ENCODE measurements at places on chromosomes 2 and 18. TPM values are rescaled to one million over a fixed set of nuclear protein-coding genes. Genes with fewer than 3 reads are reported as not detected.
A peak's percentile ranks its signal among the peaks of the same experiment; 100 is the strongest.

Gene NEB
- 0.14 TPM for total RNA-seq

Gene CLEC4F
- total RNA-seq = not detected

- no peak for DNase-seq
Observed at GRCh38 chr2:85868822-85869221, 20.0 kb downstream of the ST3GAL5 start.

GRCh38 chr2:210961249-210961648 is 404.9 kb downstream of the CPS1 start:
- DNase-seq = peak; percentile 80

DNA sequence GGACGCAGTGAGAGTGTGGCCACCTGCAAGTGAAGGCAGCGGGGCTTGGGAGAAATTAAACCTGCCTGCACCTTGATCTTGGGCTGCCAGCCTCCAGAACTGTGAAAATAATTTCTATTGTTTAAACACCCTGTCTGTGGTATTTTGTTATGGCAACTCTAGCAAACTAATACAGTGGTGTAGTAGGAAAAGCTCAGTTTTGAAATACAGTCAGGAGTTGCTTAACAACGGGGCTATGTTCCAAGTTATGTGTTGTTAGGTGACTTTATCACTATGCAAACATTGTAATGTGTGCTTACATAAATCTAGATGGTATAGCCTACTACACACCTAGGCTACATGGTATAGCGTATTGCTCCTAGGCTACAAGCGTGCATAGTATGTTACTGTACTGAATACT is 93.4 kb upstream of the FN1 start:
- peak; percentile 89 for DNase-seq

DNA sequence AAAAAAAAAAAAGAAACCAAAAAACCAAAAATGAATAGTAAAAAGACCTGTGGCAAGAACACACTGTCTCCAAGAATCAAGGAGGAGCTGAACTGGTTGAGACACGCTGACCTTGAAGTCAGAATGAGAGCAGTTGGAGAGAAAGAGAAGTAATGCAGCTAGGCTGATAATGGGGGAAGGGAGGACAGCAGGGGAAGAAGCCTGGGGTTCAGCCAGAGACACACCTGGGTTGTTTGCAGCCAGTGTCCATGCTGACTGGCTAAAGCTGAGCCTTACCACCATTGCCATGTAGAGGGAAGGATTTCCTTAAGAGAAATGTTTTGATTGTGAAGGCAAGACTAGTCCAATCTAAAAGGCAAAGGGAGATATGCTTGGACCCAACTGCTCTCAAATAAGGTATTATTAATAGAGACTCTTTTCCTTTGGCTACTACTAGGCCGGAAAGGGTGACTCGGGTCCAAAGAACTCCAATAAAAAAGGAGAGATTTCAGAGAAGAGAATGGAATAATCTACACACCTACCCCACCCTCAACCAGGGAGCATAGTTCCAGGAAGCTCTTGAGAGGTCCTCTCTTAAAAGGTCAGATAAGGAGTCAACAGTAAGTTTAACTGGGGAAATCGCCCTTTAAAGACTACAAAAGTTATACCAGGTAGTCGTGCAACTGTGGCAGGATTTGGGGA is 25.2 kb upstream of the REL start:
- peak; percentile 43 for DNase-seq

DNA sequence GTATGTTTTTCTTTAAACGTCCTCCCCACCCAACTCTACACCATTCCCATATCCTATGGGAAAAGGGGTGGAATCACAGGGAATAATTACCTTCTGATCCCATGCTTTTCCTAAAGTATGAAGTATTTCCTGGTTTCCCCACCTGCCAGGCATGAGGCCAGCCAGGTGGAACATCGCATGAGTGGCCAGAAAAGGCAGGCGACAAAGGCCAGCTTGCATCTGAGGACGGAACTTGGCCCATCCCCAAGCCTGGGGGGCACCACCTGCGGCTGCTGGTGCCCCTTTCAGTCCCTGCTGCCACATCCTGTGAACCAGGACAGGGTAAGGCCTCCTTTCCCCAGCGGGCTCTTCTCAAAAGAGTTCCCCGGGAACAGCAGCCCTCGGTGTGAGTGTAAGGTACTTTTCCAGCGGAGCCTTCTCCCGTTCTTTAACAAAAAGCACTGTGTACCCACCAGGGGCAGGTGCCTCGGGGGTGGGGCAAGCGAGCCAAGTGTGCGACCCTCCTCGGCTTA is 1.2 kb upstream of the ERFE start:
- no peak for DNase-seq

DNA sequence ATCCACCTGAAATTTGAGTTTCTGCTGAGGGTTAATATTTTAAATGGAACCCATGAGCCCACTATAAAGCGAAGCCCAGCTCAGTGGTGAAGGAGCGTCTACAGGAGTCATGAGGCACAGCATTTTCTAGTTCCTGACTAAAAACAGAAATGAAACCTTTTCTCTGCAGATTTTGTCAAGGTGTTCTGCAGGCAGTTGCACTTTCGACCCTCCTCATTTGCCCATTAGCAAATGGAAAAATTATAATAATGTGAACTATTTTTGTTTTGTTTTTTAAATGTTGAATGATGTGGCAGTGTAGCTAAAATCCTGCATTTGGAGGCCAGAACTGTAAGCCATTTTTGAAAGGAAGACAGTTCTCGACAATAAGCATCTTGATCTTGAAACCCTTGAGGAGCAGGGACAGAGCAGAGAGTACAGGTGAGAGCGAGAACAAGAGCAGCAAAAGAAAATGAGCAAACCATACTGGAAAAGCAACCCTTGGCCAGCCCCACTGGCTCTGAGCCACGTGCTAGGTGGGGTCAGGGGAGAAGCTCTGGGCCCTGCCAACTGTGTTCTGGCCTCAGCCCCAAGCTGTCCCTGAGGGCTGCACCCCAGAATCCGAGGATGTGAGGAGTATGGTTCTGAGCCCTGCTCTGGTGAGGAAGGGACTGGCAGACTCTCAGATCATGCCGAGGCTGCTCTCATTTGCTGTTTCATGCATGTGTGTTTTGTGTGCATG is 26.4 kb upstream of the COPS8 start:
- DNase-seq = no peak

- DNase-seq = no peak
Observed at GRCh38 chr2:43127941-43128558, 98.4 kb downstream of the ZFP36L2 start.

GRCh38 chr18:13446610-13447461 is 228.3 kb downstream of the LDLRAD4 start:
- DNase-seq = no peak

Measured in mammary epithelial cell (primary cell).